Large intestine (tissue), 12 donors: ENCODE measurements at places on chromosomes 16 and 17. TPM values are rescaled to one million over a fixed set of nuclear protein-coding genes. Genes with fewer than 3 reads are reported as not detected.

DNA sequence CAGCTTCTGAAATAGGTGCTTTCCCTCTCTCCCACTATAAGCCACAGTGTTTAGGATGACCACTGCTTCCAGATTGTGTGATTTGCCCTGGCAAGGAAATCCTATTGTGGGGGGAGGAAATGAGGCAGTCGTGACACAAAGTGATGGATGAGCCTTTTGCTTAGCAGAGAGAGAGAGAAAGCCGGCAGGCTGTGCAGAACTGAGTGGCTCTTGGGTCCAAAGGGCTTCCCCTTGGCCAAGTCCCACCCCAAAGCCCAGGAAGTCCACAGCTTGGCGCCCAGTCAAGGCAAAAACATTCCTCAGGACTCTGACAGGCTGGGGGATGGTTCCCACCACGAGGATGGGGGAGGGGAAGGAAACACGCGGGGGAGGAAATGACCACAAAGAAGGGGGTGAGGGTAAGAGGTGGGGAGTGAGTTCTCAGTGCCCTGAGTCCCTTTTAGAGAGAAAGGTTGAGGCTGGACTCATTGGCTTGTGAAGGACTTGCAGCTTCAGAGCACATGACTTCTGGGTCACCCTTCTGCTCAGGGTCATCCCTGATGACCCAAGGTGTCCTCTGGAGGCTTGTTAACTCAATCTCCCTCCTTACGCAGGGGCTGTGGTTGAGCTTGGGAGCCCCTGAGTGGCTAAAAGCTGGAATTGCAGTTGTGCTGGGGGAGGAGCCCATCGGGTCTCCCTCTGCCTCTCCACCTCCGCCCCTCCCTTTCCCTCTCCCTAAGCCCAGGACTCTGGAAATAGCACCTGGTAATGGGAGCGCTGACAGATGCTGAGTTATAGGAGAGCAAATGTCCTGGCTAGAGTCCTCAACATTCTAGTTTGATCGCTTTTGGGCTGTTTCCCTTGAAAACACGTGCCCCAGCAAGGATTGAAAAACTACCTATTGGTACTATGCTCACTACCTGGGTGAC is 10.3 kb upstream of the MSL1 start:
- no peaks in the 10 kb centered on the region for H3K36me3 ChIP-seq
- H3K27me3 ChIP-seq = no peaks in the 10 kb centered on the region
- peak overlapping the region; percentile 95 for H3K27ac ChIP-seq
- peaks cover 86% of the 10 kb centered on the region for H3K4me1 ChIP-seq
- no peak overlapping the region for H3K4me3 ChIP-seq

DNA sequence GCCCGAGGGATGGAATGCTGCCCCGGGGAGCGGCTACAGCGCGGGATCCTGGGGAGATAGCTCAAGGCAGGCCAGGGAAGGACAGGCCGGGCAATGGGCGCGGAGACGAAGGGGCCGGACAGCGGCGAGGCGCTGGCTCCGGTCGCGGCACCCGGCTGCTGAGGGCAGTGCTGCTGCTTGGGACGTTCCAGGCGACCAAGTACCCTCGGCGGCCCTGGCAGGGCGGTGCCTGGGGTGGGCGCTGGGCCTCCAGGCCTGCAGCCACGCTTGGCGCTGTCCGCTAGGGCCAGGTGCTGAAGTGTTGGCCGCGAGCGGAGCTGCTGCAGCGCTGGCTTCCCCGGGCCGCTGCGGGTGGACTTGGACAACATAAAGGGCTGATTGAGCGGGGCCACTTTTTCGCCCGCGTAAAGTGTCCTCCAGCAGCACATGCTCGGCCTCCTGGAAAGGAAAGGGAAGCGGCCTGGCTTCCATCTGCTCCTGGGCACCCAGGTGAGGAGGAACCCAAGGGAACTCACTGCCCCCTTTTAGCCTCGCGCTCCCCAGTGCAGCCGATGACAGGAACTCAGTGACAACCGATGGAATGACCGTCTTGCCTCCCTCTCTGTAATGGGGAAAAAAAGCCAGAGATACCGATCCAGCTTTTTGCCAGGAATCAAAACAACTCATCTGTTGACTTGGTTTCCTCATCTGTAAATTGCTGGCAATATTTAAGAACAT is 23.7 kb downstream of the CLEC3A start:
- H3K4me3 ChIP-seq = no peak overlapping the region
- peaks cover 2% of the 10 kb centered on the region for H3K27me3 ChIP-seq
- H3K4me1 ChIP-seq = peaks cover 2% of the 10 kb centered on the region
- H3K36me3 ChIP-seq = no peaks in the 10 kb centered on the region
- peak; percentile 76 for DNase-seq
- H3K27ac ChIP-seq = no peak overlapping the region

DNA sequence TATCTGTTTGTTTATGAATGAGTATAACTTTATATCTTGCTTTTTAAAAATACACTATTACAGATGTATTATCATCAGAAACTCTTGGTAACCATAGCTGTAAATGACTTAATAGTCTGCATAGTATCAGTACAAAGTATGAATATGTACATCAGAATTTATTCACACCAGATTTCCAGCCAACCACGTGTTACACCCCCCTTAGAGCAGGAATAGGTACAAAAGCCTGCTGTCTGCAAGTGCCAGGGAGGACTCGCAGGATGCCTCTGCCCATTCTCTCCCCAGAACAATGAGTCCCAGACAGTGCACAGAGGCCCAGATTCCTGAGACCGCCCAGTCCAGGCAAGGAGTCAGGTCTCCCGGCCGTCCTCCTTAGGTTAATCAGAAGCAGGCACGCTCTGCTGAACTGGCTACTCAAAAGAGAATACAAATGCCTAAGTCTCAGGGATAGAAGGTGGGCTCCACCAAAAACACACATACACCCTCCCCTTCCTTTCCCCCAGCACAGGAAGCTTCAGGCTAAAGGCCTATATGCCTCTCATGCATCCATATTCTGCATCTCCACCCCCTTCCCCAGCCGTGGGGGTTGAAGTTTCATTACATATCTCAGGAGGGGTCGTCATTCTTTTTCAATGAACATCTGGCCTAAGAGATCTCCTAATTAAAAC is 159.1 kb upstream of the CDH11 start:
- DNase-seq = no peak
- H3K27me3 ChIP-seq = no peaks in the 10 kb centered on the region
- no peaks in the 10 kb centered on the region for H3K36me3 ChIP-seq
- no peak overlapping the region for H3K4me3 ChIP-seq
- H3K27ac ChIP-seq = no peak overlapping the region
- no peaks in the 10 kb centered on the region for H3K4me1 ChIP-seq

- H3K27me3 ChIP-seq = peaks cover 43% of the 10 kb centered on the region
- peak overlapping the region; percentile 75 for H3K27ac ChIP-seq
Observed at GRCh38 chr17:2059547-2060384, 4.9 kb downstream of the HIC1 start.

- peaks cover 5% of the 10 kb centered on the region for H3K27me3 ChIP-seq
- H3K4me1 ChIP-seq = no peaks in the 10 kb centered on the region
- no peak overlapping the region for H3K4me3 ChIP-seq
Observed at GRCh38 chr17:43702637-43703036, 40.9 kb upstream of the MEOX1 start.

Gene ARL17A
- polyA plus RNA-seq = 27.8 TPM
